ENCODE measurements at places on chromosomes 11 and 22. TPM values are rescaled to one million over a fixed set of nuclear protein-coding genes. Genes with fewer than 3 reads are reported as not detected.

- DNase-seq, result peak; percentile 54
Observed at GRCh38 chr11:114166897-114167323, 107.4 kb downstream of the ZBTB16 start.

Gene LUZP2
- 0.28 TPM for total RNA-seq

DNA sequence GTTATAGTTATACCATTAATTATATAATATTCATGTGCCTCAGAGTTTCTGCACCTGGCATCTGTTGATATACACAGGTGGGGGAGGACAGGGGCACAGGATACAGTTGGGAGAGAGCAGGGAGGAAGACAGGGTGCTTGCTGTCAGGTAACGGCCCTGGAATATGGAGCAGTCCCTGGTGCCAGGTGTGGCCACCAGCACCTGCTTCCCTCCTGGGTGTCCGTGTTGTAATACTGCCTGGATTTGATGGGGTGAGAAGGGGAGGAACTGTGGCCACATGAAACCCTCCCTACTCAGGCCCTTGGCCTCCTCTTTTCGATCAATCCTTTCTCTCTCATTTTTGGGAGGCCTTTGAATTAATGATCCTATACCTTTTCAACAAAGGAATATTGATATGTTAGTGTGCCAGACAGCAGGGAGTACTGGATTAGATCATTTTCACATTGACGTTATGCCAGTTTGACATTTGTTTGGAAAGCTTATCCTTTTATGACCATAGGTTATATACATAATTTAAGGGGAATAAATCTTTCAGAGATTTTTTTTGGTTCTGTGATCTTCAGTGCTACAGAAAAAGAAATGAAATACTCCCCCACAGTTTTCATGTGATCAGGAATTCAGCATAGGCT lies 88.6 kb downstream of the TEAD1 start:
- DNase-seq, result no peak

Gene TYMP
- 56.6 TPM for total RNA-seq

GRCh38 chr22:40957601-40958000 lies 6.4 kb downstream of the RBX1 start:
- DNase-seq, result no peak

DNA sequence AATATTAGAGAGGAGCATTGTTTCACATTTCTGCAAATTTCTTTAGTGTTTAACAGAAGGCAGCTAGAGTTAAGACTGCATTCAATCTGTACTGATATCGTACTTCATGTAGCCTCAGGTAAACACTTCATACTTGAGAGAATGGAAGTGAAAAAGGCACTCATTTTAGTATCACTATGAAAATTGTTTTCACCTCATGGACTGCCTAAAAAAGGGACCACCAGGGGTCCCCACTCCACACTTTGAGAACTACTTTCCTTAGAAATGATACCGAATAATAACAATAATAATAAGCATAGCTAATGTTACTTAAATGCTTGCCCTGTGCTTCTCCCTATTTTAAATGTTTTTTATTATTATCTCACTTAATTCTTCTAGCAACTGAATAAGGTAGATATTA lies 95.1 kb downstream of the BLID start:
- DNase-seq, result no peak

DNA sequence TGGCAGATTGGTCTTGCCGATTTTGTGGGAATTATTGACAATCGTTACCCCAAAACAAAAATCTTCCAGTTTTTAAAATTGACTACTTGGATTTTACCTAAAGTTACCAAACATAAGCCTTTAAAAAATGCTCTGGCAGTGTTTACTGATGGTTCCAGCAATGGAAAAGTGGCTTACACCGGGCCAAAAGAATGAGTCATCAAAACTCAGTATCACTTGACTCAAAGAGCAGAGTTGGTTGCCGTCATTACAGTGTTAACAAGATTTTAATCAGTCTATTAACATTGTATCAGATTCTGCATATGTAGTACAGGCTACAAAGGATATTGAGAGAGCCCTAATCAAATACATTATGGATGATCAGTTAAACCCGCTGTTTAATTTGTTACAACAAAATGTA lies 37.2 kb downstream of the IGLL1 start:
- no peak for DNase-seq
